ENCODE measurements at places on chromosomes 4 and X.

DNA sequence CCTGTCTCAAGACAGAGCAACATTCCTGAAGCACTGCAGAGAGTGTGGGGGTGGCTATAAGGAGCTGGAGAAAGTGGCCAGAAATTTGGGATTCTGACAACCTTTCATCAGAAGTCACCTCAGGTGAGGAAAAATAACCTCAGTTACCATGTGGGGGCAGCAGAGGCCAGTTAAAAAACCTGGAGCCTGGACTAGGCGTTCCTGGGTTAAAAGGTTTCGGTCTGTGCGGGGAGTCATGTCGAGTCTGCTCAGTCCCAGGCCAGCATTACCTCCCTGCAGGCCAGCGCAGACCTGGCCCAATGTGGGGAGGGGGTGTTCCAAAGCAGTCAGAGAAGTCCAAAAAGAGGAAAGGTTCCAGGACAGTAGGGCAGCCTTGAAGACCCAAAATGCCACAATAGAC lies 10.9 kb upstream of the NALF2 start:
- DNase-seq, result peak; percentile 16

- no peak for DNase-seq
Measured at GRCh38 chr4:186885289-186885688, 161.6 kb upstream of the FAT1 start.

DNA sequence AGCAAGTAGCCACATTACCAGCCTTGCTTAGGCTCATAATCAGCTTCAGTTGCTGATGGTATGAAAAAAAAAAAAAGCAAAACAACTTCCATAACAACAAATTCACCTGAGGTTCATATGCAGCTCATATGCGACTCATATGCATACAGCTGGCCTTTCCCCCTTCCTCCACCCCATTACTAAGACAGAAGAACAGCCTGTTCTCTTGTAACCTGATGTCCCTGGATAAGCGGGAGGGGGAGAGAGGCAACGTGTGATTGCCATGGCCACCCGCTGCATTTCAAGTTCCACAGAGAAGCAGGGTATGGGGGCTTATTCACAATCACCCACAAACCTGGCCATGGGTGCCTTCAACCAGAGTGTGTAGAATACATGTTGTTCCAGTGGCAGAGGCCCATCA lies 95.1 kb upstream of the DGKK start:
- DNase-seq, result no peak

- no peak for DNase-seq
Measured at GRCh38 chrX:140602140-140602539, 97.3 kb upstream of the SOX3 start.

Data from midbrain (tissue), 1 donor.